ENCODE measurements at places on chromosomes 4 and X. TPM values are rescaled to one million over a fixed set of nuclear protein-coding genes. Genes with fewer than 3 reads are reported as not detected.

Gene ITIH6
- not detected for polyA plus RNA-seq

Gene PRRG3
- polyA plus RNA-seq: 5.0 TPM

Gene CRMP1
- polyA plus RNA-seq: 599 TPM

Gene MAGEB3
- not detected for polyA plus RNA-seq

Gene ESX1
- polyA plus RNA-seq: not detected

Gene FAM149A
- 8.6 TPM for polyA plus RNA-seq

Gene SMR3B
- not detected for polyA plus RNA-seq

All from brain (organoid and tissue), 16 donors.